ENCODE measurements at places on chromosomes 4 and X.

DNA sequence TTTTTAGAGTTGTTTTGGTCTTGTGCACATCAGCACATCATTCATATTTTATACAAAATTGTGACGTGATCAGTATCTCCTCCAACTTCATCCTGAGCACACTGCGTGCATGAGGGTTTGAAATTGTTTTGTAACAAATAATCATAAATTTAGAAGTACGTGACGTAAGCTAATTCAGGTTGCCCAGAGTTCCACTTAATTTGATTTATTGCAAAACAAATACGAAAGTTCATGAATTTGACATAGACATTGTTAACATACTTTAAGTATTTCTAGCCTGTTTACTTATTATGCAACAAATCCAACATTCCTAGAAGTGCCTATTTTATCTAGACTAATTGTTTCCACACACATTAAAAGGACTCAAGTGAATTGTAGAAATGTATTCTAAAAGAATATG is 48.3 kb downstream of the MAP7D3 start:
- no peak for DNase-seq

DNA sequence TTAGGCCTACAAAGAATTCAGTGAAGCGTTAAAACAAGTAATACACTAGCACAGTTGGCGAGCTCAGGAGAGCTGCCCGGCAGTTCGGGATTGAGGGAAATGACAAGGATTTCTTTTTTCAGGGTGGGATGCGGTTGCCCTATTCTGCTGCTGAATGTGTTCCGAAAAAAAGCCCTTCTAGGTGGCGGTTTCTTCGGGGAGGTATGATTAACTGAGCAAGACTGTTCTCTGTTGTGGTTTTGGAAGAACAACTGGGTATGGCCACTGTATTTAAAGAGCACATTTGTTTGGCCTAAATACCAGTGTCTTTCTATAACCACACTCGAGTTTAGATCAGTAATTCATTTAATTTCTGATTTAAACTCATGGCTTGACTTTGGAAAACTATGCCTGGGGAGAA is 459.7 kb upstream of the FAT1 start:
- no peak for DNase-seq

DNA sequence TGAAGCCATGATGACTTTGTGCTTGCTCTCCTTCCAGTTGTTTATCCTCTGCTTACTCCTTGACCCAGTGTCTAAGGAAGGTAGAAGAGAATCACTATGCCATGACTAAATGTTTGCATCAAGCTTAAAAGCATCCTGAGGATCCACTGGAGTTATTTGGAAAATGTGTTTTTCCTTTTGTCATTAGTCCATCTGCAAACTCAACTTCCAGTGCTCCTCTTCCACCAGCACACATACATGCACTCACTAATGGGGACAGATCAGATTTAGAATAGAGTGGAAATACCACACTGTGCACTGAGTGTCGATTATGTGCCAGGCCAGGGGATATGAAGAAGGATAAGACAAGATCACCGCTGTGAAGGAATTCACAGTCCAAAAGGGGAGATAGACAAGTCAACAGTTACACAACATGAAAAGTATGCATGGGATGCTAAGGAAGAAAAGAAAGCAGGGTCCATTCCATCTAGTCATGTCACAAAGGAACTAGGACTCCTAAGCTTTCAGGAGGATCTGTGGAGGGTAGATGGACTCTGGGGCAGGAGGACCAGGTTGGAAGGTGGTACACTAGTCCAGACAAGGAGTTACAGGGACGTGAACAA is 1.9 kb downstream of the OCIAD2 start:
- no peak for DNase-seq

- no peak for DNase-seq
Measured at GRCh38 chr4:108559911-108560310, 60.5 kb upstream of the RPL34 start.

- no peak for DNase-seq
Measured at GRCh38 chrX:64184396-64184795, 21.1 kb downstream of the AMER1 start.

GRCh38 chr4:147732518-147733235 is 789 bp downstream of the ARHGAP10 start:
- DNase-seq = no peak

DNA sequence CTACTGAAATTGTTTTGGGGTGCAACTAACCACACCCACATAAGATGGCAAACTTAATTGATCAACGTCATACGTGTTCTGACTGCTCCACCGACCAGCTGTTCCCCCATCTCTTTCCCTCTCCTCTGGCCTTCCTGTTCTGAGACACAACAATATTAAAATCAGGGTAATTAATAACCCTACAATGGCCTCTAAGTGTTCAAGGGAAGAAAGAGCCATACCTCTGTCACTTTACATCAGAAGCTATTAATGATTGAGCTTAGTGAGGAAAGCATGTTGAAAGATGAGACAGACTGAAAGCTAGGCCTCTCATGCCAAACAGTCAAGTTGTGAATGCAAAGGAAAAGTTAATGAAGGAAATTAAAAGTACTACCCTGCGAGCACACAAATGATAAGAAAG is 173.9 kb upstream of the FTHL17 start:
- DNase-seq = no peak

DNA sequence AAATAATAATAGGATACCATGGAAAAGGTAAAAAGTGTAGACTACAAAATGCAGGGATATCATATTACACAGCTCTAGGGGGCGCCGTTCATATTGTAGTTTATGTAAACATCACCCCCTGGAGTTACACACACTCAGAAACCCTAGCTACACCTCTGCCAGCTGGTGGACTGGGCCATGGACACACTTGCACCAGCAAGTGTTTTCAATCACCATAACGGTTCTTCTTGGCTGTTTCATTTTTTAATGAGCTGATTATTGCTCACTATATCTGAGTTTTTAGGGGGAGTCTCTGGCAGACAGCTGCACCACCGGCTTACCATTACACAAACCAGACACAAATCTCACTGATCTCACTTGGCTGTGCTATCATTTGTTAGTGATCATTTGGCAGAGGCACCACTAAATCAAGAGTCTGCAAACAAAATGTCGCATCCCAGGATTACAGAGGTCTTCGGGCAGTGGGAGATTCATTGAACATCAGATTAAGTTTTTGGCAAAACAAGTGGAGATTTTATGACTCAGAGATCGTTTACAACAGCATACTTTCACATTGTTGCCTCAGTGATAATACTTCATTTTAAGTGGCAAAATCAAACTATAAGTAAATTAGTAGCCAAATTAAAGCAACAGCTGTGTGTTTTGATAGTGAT is 185.7 kb downstream of the UNC5C start:
- no peak for DNase-seq

DNA sequence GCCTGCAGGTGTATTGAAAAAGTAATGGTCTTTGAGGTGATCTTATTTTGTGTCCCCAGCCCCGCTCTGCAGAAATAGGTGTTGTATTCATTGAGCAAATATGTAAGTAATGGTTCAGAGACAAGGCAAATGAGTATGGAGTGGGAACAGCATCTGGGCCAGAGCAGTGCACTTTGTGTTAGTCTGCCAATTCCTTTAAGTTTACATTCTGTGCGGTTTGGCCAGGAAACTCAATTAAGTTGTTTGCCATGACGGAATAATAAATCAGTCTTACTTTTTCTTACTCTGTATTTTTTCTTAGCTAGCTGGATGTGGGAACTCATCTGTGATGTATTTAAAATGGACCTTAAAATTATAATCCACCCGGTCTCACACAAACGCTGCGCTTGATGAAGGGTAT is 12.6 kb downstream of the DCLK2 start:
- DNase-seq = no peak

DNA sequence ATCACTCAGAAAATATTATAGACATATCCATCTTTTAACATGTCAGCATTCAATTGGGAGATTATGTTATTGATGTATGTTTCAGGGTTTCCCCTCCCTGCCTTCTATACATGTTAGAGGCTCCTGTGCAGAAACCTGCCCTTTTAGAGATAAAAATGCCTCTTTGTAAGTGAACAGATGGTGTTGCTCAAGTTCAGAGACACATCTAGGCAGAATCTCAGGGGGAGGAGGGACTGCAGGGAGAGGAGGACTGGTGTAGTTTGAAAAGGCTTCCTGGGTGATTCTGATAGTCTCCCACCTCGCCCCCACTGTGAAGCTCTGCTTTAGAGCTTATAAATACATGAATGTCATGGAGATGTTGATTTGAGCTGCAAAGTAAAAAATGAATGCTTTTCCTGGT is 12.0 kb upstream of the UNC5C start:
- no peak for DNase-seq

DNA sequence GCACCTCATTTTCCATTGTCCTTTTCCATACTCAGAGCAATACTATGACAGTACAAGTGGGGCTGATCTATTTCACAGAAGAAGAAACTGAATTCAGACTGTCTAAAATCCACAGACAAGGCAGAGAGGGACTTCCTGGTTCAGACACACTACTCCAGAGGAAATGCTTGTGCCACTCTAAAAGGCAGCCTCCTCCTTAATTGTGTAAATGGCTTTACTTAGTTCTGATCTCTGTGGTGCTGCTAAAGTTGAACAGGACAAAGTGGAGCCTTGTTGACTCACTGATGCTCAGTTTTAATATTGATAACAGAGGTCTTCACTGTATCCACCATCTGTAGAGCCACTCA is 122.4 kb downstream of the KIT start:
- DNase-seq = no peak

DNA sequence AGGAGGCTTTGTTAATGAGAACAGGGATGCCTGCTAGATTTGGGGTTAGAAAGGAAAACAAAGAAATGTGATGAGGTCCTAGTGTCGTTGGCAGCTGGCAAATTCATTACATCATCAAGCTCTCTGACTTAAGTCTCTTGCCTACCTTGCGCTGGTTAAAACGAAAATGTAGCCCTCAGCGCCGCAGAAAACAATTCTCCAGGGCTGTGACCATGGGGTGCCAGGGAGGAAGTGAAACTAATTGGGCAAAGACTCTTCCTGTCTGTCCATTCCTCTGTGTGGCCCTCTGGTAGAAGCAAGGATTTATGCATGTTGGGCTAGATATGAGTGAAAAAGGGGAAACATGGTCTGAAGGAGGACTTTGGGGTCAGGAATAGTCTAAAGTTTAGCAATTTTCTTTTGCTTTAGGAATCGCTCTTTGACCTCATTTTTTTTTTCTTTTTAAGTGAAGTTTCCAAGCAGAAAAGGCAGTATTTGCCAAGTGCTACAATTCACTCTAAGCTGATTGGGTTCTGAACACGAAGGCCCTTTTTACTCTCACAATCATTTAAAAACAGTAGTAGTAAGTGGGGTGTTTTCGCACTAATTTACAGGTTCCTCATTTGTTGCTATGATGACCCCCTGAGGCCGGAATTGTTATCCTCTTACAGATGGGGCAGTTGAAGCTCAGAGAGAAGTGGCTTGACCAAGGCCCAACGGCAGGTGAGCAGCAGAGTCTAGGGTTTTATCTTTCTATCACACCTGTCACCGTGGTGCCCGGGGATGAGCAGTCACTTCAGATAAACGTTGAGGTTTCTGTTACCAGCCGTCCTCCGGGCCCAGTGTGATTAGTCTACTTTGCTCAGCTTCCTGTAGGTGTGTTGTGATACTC is 27.3 kb upstream of the CHRNA9 start:
- no peak for DNase-seq

DNA sequence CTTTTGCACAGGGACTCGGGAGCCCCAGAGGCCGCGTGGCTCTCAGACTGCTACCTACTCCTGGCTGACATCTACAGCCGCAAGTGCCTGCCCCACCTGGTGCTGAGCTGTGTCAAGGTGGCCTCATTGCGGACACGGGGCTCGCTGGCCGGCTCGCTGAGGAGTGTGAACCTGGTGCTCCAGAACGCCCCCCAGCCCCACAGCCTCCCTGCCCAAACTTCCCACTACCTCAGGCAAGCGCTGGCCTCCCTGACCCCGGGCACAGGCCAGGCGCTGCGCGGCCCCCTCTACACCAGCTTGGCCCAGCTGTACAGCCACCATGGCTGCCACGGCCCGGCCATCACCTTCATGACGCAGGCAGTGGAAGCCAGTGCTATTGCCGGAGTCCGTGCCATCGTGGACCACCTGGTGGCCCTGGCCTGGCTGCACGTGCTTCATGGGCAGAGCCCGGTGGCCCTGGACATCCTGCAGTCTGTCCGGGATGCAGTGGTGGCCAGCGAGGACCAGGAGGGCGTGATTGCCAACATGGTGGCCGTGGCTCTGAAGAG is 28.8 kb downstream of the SH3TC1 start:
- DNase-seq = no peak

GRCh38 chrX:112827292-112827903 is 13.2 kb downstream of the AMOT start:
- DNase-seq = no peak

DNA sequence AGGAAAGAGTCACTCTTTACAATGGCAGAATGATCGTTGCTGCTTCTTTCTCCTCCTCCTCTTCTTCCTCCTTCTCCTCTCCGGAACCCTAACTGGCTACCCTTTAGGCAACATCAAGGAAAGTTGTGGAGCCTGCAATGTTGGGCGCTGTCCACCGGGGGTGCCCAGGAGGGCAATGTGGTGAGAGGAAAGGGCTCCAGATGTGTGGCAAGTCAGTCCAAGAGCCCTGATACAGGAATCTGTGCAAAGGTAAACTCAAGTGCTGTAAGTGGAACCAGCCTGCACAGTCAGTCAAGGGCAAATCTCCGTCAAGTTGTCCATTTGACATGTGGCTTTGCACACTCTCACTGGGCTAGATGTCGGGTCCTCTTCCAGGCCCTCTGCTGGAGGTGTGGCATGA is 2.8 kb downstream of the RTL5 start:
- DNase-seq = no peak

DNA sequence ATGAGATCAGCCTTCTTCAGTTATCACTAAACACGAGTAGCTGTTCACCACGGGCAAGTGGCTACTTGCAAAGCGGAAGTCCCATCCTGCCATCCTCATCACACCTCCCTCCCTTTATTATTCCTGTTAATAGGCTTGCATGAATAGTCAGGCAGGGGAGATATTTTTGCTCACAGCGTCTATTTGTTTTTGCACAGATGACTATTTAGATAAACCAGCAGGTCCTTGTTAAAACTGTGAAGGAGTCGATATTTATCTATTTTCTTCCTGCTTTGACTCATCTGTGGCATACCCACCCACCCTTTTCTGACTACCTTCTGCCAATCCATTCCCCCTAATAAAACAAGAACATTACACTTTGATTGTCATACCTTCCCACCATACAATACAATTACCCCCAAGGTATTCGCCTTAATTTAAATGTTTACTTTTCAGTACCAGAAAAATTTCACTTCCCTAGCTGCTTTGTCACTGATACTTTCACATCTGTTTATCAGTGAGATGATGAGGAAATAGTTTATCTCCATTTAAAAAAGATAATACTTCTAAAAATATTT is 96.6 kb upstream of the BANK1 start:
- no peak for DNase-seq

DNA sequence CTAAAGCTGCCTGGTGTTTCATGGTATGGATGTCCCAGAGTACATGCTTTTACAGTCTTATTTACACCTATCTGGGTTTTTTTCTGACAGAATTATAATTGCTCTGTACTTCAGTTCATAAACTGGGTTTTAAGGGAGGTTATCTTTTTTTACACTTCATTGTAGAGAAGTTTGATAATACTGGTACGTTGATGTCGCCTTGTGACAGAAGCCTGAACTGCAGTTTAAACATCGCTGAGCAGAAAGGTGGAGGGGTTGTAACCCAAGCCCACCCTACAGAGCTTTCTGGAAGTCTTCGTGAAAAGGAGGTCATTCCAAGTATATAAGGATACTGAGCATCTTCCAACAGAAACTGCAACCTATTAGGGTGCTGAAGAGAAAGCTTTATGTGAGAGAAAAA is 46.4 kb downstream of the BEX1 start:
- no peak for DNase-seq

GRCh38 chrX:41245641-41246040 is 88.3 kb upstream of the DDX3X start:
- no peak for DNase-seq

- DNase-seq = no peak
Measured at GRCh38 chr4:158906073-158906472, 137.2 kb downstream of the FNIP2 start.

GRCh38 chr4:148094149-148094548 is 348.1 kb downstream of the NR3C2 start:
- DNase-seq = no peak
